ENCODE measurements at places on chromosomes 4 and X.

- no peak overlapping the region for H3K4me3 ChIP-seq
- no peaks in the 10 kb centered on the region for H3K4me1 ChIP-seq
- DNase-seq, result no peak
- no peaks in the 10 kb centered on the region for H3K27me3 ChIP-seq
These were observed 594.7 kb upstream of the GALNT7 start for GRCh38 chr4:172573899-172574298.

- peaks cover 14% of the 10 kb centered on the region for H3K4me1 ChIP-seq
- H3K27me3 ChIP-seq, result no peaks in the 10 kb centered on the region
- no peak overlapping the region for H3K4me3 ChIP-seq
- H3K27ac ChIP-seq, result peak overlapping the region; percentile 50
- H3K36me3 ChIP-seq, result peaks cover 1% of the 10 kb centered on the region
These were observed 297.1 kb downstream of the PPP3CA start for GRCh38 chr4:101050088-101050836.

DNA sequence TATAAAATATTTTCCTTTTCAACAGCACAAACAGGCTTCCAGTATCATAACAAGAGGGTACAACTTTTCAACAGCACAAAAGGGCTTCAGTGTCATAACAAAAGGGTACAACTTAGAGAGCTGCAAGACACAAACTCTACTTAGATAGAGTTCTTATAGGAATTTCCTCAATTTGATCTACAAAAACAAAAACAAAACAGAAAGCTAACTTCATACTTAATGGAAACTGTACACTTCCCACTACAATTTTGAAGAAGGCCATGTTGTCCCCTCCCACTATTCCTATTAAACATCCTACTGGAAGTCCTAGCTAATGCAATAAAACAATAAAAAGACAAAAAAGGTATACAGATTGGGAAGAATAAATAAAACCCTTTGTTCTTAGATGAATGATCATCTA is 96.7 kb downstream of the CENPC start:
- DNase-seq, result no peak
- H3K36me3 ChIP-seq, result peaks cover 20% of the 10 kb centered on the region
- no peak overlapping the region for H3K4me3 ChIP-seq
- no peaks in the 10 kb centered on the region for H3K27me3 ChIP-seq
- peaks cover 5% of the 10 kb centered on the region for H3K4me1 ChIP-seq

GRCh38 chr4:59945277-59945676 is 1254.8 kb upstream of the ADGRL3 start:
- no peak for DNase-seq
- no peak overlapping the region for H3K27ac ChIP-seq
- H3K36me3 ChIP-seq, result no peaks in the 10 kb centered on the region
- no peaks in the 10 kb centered on the region for H3K4me1 ChIP-seq

GRCh38 chrX:19863857-19864223 is 23.6 kb downstream of the SH3KBP1 start:
- peak overlapping the region; percentile 31 for H3K27ac ChIP-seq
- peaks cover 8% of the 10 kb centered on the region for H3K27me3 ChIP-seq
- H3K4me1 ChIP-seq, result peaks cover 42% of the 10 kb centered on the region
- DNase-seq, result no peak

- peaks cover 10% of the 10 kb centered on the region for H3K36me3 ChIP-seq
- no peak overlapping the region for H3K4me3 ChIP-seq
- no peaks in the 10 kb centered on the region for H3K27me3 ChIP-seq
- no peak for DNase-seq
These were observed 56.3 kb downstream of the SHISA3 start for GRCh38 chr4:42453612-42454011.

GRCh38 chrX:26387906-26388305 is 171.9 kb downstream of the MAGEB5 start:
- H3K27ac ChIP-seq, result no peak overlapping the region
- H3K36me3 ChIP-seq, result no peaks in the 10 kb centered on the region
- H3K27me3 ChIP-seq, result no peaks in the 10 kb centered on the region
- DNase-seq, result no peak

GRCh38 chr4:42310806-42311205 is 86.5 kb upstream of the SHISA3 start:
- H3K27ac ChIP-seq, result no peak overlapping the region
- H3K36me3 ChIP-seq, result no peaks in the 10 kb centered on the region
- H3K4me1 ChIP-seq, result no peaks in the 10 kb centered on the region
- H3K4me3 ChIP-seq, result no peak overlapping the region
- no peak for DNase-seq

DNA sequence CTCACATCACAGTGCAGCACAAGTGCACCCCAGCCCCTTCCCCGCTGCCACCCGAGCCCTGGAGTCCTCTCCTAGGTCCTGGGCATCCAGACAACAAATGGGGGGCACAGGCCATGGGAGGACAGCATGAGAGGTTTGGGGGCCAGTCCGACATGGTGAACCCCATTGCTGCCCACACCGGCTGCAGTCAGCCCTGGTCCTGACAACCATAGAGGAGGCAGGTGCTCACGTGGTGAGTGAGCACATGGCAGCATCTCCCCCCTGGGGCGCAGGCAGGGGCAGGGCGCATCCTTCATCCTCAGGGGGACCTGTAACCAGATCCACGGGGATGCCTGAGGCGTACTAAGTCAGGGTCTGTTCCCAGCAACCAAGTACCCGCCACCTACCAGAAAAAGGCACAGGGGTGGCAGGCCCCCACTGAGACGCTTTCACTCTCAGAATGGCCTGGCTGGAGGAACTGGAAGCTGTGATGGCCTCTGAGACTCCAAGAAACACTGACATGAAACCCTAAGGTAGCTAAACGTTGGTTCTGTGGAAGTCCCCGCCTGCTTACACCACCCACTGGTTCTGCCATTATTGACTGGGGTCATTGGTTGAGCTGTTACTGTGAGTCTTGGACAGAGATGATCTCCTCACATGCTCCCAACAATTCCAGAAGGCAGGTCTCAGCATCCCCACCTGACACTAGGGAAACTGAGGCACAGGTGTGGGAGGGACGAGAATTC is 6.5 kb downstream of the ZFYVE28 start:
- H3K4me1 ChIP-seq, result peaks cover 78% of the 10 kb centered on the region
- peaks cover 14% of the 10 kb centered on the region for H3K27me3 ChIP-seq
- H3K4me3 ChIP-seq, result peak overlapping the region; percentile 77
- H3K36me3 ChIP-seq, result no peaks in the 10 kb centered on the region

DNA sequence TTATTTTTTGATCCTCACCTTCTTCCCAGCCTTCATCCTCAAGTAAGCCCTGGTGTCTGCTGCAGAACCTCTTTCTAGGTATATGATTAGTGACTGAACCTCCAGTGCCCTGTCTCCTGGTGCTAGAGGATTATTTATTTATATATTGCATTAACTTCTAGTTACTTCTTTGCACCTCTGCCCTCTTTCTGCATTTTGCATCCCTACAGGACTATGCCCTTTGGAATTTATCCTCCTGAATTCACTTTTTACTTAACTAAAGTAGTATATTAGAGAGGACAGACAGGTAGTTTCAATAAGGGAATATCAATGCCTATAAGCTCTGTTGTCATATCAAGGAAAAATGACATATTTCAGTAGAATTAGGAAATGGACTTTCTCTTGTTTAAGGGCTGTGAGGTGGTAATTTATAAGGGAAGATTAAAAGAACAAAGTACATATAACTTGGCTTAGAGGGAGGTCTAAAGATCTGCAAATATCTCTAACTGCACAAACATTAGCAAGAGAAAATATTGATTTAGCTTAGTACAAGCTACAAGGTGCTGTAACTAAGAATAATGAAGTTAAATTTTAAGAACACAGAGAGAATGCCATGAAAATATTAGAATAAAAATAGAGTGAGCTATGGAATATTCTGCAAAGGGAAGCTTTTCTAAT is 181.7 kb downstream of the TEX13A start:
- no peak overlapping the region for H3K27ac ChIP-seq
- H3K4me1 ChIP-seq, result no peaks in the 10 kb centered on the region
- DNase-seq, result no peak
- H3K4me3 ChIP-seq, result no peak overlapping the region
- H3K36me3 ChIP-seq, result no peaks in the 10 kb centered on the region

DNA sequence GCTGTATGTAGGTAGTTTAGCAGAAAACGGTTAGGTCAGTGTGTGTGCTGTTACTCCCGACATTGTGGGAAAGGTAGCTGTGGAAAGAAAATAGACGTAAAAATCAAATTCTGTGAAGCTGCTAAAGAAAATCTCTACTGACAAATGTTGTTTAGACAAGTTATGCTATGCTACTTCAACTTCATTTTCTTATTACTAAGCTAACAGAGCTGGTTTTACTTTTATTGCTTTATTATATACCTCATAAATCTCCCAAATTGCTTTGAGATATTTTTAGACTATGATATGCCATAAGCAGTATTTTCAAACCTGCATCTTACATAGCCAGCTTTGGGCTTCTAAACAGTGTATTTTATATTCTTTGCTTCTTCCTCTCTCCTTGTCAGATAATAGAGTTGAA is 108.2 kb upstream of the PACRGL start:
- no peaks in the 10 kb centered on the region for H3K27me3 ChIP-seq
- no peak for DNase-seq
- H3K4me1 ChIP-seq, result no peaks in the 10 kb centered on the region
- no peak overlapping the region for H3K4me3 ChIP-seq
- no peak overlapping the region for H3K27ac ChIP-seq
- H3K36me3 ChIP-seq, result no peaks in the 10 kb centered on the region

GRCh38 chr4:173057901-173058300 is 110.7 kb upstream of the GALNT7 start:
- no peaks in the 10 kb centered on the region for H3K36me3 ChIP-seq
- no peak overlapping the region for H3K27ac ChIP-seq
- DNase-seq, result no peak
- H3K4me3 ChIP-seq, result no peak overlapping the region
- H3K27me3 ChIP-seq, result peaks cover 7% of the 10 kb centered on the region

- no peak overlapping the region for H3K4me3 ChIP-seq
- H3K4me1 ChIP-seq, result no peaks in the 10 kb centered on the region
- no peak overlapping the region for H3K27ac ChIP-seq
- H3K27me3 ChIP-seq, result no peaks in the 10 kb centered on the region
- no peaks in the 10 kb centered on the region for H3K36me3 ChIP-seq
These were observed 25.7 kb downstream of the ARL9 start for GRCh38 chr4:56531149-56531770.

DNA sequence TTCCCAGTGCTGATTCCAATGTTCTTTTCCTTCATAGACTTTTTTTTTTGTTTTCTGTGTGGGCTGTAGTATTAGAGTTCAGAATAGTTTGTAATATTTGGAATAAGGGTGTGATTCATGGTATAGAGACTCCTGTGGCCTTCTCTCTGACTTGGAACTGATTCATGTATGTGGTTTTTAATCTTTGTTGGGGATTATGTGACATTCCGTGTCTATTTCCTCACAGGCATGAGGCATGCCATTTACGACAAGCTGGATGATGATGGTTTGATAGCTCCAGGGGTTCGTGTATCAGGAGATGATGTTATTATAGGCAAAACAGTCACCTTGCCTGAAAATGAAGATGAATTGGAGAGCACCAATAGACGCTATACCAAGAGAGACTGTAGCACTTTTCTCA is 44.4 kb downstream of the POLR2B start:
- H3K4me3 ChIP-seq, result no peak overlapping the region
- H3K4me1 ChIP-seq, result peaks cover 3% of the 10 kb centered on the region
- DNase-seq, result no peak
- H3K27ac ChIP-seq, result no peak overlapping the region
- H3K36me3 ChIP-seq, result peaks cover 48% of the 10 kb centered on the region
- H3K27me3 ChIP-seq, result no peaks in the 10 kb centered on the region

GRCh38 chr4:72073816-72074215 is 42.0 kb downstream of the NPFFR2 start:
- no peaks in the 10 kb centered on the region for H3K27me3 ChIP-seq
- DNase-seq, result no peak
- no peaks in the 10 kb centered on the region for H3K36me3 ChIP-seq
- H3K4me3 ChIP-seq, result no peak overlapping the region
- H3K4me1 ChIP-seq, result no peaks in the 10 kb centered on the region

DNA sequence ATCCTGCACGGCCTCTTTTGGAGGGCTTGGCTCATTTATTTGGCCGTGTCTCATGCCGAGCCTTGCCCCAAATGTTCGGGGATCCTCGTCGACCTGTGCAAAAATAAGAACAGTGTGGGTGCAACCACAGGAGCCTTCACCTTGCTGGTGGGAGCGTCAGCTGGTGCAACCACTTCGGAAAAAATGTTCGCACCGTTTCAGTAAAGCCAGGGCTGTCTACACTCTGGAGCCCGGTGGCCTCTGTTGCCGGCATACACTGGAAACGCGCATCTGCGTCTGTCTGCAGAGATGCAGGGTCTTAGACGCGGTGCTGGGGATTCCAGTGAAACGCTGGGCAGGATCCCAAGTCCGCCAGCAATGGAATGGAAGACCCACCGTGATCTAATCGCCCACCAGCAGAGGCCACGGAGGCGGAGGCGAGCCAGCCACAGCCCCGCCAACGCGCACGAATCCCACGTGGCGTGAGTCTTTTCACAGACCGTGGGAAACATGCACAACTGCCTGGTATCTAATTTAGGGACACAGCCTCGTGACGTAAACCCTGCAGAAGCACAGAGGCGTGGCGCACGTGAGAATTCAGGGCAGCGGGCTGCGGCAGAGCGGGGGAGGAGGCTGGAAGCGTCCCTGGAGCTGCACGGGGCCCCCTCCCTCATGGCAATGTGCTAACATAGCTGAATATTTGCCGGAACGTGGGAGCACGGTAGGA is 13.8 kb upstream of the MXD4 start:
- no peaks in the 10 kb centered on the region for H3K36me3 ChIP-seq
- no peak for DNase-seq
- no peak overlapping the region for H3K27ac ChIP-seq

DNA sequence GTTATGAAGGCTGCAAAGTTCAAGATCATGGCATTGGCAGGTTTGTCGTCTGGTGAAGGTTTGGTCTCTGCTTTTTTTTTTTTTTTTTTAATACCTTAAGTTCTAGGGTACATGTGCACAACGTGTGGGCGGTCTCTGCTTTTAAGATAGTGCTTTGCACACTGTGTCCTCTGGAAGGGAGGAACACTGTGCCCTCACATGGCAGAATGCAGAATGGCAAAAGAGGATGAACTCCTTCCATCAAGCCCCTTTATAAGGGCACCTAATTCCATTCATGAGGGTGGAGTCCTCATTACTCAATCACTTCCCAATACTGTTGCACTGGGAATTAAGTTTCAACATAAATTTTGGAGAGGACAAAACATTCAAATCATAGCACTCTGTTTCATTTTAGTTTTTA is 101.4 kb downstream of the GLRA2 start:
- peaks cover 24% of the 10 kb centered on the region for H3K27me3 ChIP-seq
- H3K4me3 ChIP-seq, result no peak overlapping the region
- no peaks in the 10 kb centered on the region for H3K4me1 ChIP-seq
- H3K27ac ChIP-seq, result no peak overlapping the region
- H3K36me3 ChIP-seq, result no peaks in the 10 kb centered on the region

DNA sequence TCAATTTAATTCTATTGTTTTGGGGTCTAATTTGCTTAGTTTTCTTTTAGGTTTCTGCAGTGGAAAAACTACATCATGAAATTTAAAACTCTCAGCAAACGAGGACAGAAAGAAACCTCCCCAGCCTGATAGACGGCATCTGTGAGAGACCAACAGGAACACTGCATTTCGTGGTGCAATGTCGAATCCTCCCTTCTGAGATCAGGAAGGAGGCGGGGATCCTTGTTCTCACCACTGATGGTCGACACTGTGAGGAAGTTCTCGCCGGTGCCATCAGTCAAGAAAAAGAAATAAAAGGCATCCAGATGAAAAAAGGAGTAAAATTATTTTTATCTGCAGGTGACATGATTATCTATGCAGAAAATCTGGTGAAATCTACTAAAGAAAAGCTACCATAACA is 16.5 kb downstream of the GAK start:
- peaks cover 11% of the 10 kb centered on the region for H3K36me3 ChIP-seq
- H3K4me1 ChIP-seq, result peaks cover 38% of the 10 kb centered on the region
- H3K27ac ChIP-seq, result peak overlapping the region; percentile 59

GRCh38 chr4:139301821-139302611 is at the start of gene NDUFC1:
TSS of gene NDUFC1 (minus strand) at chr4:139302477. CDS start at chr4:139295798, 6,679 bp downstream.
- peak; percentile 84 for DNase-seq
- H3K36me3 ChIP-seq, result peaks cover 8% of the 10 kb centered on the region
- H3K27ac ChIP-seq, result peak within 1 kb of the TSS; percentile 99
- H3K27me3 ChIP-seq, result no peaks in the 10 kb centered on the region
- H3K4me3 ChIP-seq, result peak within 1 kb of the TSS; percentile 94

Data from activated T-cell treated with anti-CD3 and anti-CD28 coated beads, Interleukin-2, amount 50 U/mL, for 72 hours (primary cell).